ENCODE measurements at places on chromosomes 2 and 18.

DNA sequence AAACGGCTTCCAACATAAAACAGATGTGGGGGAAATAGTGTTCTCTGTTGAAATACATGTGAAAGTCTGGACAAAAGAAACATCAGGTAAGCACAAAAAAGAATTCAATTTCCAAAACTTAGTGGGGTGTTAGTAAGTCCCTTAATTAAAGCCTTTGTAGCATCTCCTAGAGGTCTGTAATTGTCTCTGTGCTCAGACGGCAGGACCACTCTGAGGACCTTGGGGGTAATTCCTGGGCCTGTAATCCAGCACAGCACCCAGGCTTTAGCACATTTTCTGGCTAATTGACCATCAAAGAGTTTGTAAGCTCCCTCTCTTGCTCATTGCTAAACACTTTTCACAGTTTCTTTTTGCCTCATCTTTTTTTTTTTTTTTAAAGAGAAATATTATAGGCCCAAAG lies 80.3 kb downstream of the FARSB start:
- DNase-seq, result no peak

DNA sequence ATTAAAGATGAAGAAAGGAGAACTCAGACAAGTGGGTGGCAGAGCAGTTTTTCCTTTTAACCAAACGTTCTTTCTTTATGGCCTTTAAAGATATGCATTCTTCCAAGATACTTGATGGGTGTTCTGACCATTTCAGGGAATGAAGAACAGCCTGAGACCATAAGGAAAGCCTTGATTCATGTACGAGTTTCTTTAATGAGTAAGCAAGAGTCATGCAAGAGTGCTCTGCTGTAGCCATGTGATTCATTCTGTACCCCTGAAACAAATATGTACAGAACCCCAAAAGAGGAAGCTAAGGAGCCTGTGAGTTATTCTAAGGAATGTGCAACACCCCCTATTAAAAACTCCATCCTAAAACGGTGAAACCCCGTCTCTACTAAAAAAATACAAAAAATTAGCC lies 372.8 kb downstream of the MTX2 start:
- DNase-seq, result no peak

- DNase-seq, result no peak
Observed at GRCh38 chr2:107785756-107786155, 40.9 kb upstream of the RGPD4 start.

GRCh38 chr2:46095830-46096229 lies 201.4 kb upstream of the EPAS1 start:
- no peak for DNase-seq

Data from stimulated activated CD8-positive, alpha-beta memory T cell treated with anti-CD3 and anti-CD28 coated beads, Interleukin-2, amount 100 ng/mL, for 48 hours (primary cell).